ENCODE measurements at places on chromosomes 7 and 10.

GRCh38 chr7:4960363-4960762 lies 1.4 kb upstream of the MMD2 start:
- no peak for DNase-seq

DNA sequence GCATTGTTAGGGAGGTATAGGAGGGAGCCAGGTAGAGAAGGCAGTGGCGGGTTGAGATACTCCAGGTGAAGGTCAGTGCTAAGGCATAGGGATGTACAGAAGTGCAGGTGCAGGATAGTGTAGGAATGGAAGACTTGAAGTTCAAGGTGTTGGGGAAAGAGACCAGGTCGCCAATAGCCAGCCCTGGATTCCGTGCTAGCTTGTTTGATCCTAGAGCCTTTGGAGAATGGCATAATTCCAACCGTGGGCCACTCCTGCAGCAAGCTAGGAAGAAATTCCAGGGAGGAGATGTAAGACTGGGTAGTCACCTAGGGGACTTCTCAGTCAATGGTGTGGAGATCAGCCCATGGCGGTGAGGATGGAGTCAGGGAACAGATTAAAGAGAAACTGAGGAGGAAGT lies 272.7 kb downstream of the RPS24 start:
- no peak for DNase-seq

DNA sequence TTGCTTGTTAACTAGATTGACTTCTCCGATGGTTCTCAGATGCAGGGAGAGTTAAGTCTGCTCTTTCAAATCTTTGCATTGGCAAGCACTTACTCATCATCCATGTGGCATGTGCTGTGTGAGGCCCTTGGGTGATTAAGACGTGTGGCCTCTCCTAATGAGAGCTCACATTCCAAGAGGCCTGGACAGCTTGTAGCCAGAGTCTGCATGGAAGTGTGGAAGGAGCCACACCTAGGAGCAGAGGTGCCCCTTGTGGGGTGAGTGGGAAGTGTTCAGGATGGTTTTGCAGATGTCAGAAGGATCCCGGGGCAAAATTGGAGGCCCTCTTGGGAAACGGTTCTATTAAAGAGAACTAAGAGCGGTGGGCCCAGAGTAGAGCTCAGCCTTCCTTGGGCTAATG lies 225.9 kb downstream of the PAXIP1 start:
- no peak for DNase-seq

GRCh38 chr10:98344589-98345038 lies 70.4 kb downstream of the PYROXD2 start:
- DNase-seq: no peak

Measured in iPS DF 19.7 (cell line).